ENCODE measurements at places on chromosomes 7 and 10. TPM values are rescaled to one million over a fixed set of nuclear protein-coding genes. Genes with fewer than 3 reads are reported as not detected.
A peak's percentile ranks its signal among the peaks of the same experiment; 100 is the strongest.

DNA sequence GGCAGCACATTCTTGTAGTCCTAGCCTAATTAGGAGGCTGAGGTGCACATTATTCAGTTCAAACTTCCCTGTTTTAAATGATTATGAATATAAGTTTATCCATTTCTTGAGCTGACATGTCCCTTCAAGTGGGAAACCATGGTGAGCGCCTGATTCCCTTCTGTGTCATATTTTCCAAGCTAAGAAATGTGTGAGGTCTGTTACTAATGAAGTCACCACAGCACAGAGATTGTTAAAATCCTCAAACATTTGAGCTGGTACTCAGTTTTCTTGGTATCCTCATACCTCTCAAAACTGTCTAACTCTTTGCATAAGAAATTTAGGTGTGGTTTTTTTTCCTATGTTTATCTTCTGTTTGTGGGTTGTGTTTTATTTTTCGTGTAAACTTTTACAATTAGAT, 926.8 kb downstream of the GATA3 start:
- DNase-seq: no peak

DNA sequence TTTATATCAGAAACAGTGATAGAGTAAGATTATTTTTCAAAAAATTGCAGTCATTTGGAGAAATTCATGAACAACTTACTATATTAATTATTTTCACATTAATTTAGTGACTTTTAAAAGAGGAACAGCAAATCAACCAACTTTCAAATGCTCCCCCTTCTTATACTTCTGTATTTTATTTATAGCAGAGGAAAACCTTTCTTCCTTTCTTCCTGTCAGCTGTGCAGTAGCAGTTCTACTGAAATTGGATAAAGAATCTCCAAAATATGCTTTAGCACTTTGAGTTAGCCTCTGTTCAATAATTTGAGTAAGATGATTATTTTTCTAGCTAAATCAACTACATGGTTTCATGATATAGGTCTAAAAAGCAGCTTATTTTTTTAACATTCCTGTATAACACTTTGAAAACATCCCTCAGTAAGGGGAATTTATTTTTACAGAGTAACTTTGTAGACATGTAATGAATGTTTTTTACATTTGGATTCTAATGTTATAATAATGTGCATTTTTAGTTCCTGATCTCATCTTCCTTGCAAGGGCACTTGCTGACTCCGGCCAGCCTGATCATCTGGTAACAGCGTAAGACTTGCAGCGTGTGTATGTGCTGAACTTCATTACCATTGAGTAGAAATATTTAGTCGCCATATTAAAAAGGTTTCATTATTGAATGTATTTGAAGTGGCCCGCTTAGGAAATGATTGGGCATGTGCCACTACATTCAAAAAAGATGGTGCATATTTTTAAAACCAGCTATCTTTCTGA, 158.3 kb upstream of the HDAC9 start:
- no peak for DNase-seq

- DNase-seq: no peak
Observed at GRCh38 chr10:27622596-27622995, 118.5 kb downstream of the RAB18 start.

DNA sequence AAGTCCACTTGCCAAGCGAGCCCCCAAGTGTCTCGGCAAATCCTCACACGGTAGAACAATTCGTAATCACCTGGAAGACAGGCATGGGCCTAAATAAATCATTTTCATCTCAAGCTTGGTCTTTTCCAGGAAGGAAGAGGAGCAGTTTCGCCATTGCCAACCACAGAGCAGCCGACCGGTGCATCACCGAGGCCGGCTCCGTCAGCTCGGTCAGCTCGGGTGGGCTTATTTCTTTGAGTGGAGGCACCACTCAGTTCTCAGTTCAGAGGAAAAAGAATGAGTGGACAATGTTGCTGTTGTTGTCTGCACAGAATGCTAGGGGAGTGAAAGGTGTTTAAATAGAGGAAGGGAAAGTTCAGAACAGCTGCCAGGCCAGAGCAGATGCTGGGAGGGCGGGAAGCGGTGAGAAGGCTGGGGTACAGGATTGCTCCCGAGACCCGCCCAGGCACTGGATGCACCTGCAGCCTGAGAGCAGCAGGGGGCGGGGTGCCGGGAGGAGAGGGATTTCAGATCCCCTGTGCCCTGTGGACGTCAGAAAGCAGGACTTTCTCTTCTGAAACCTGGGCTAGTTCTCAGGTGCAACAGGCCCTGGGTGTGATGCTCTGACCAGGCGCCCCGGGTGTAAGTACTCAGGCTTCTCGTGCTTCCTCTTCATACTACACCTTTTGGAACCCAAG, 17.7 kb upstream of the IGFBP3 start:
- DNase-seq: no peak

GRCh38 chr10:81944609-81945008, 69.6 kb downstream of the NRG3 start:
- DNase-seq: no peak

- DNase-seq: no peak
Observed at GRCh38 chr7:131674131-131674530, 117.7 kb upstream of the PODXL start.

GRCh38 chr7:1169409-1170368, 9.7 kb upstream of the ZFAND2A start:
- peak; percentile 67 for DNase-seq

- no peak for DNase-seq
Observed at GRCh38 chr7:138458576-138459412, 1.3 kb upstream of the TRIM24 start.

- DNase-seq: no peak
Observed at GRCh38 chr7:36605261-36606051, 118.8 kb downstream of the AOAH start.

DNA sequence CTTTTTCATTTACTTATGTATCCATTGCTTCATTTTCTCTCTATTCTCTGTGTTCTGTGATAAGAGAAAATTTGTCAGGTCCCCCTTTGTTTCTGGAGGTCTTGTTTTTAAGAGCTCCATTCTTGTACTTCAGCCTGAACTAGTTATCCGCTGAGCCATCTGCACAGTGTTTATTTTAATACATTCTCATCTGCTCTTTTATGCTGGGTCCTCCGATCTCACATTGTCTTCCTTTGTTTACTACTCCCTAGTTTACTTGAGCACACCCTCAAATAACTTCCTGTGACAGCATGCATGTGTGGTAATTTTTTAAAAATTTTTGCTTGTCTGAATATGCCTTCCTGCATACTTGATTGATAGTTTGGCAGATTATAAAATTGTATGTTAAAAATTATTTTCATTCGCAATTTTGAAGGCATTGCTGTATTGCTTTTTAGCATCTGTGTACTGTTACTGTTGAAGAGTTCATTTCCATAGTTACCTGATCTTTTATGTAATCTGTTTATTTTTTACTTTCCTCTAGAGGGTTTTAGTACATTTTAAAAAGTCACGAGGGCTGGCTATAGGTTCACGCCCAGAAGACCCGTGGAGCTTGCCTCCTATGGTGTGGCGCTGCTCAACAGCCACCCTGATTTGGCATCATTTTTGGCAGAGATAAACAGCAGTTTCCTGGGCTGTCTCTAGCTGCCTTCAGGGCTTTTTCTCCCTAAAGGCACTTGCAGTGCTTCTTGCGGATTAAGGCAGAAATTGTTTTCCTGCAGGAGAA, 31.9 kb downstream of the RSBN1L start:
- DNase-seq: peak; percentile 65

- DNase-seq: no peak
Observed at GRCh38 chr7:21942955-21943354, 2.7 kb downstream of the CDCA7L start.

DNA sequence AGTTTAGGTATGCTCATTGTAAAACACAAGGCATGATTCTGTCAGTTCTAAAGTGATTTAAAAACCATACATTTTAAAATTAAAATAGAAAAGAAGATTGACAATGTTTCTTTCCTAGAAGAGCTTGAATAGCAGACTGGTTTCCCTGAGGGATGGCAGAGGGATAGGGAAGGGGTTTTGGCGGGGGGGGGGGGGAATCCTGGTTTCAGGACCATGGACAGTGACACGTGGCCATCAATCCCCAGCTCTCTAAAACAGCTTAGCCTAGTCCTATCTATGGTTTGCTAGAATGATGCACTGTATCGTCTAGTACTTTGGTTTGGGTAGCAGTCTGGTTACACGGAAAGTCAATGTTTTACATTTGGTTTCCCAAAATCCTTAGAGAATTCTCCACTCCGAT, 88.7 kb downstream of the PHYHIPL start:
- DNase-seq: no peak

DNA sequence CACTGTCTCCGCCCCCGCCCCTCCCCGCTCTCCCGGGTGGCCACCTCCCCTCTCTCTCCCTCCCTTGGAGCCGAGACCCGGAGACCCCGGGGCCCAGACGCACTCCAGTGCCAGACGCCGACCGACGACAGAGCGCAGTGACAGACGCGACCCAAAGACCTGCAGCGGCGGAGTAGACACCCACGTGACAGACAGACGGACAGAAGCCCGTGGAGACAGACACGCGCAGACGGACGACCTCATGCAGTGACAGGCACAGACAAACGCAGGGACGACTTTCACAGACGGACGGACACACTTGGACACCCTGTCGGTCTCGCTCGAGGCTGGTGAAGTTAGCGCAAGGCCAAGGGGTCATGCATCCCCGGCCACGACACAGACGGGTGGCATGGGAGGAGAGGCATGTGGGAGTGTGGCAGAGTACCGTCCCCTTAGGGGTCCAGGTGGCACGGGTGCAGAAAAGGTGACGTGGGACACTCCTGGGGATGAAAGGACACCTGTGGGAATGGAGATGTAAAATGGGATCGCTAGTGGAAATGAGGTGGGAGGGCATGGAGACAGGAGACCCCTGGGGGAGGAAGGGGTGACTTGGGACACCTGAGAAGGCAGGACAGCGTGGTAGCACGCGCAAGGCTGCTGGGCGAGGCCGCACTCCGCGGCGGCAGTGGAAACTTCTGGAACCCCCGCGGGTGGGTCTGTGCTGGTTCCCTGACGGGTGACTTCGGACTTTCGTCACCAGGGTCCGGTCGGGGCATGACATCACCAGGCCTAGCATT, 456 bp upstream of the ACHE start:
- DNase-seq: peak; percentile 40

The CNPY1 gene
- polyA plus RNA-seq: not detected

The OR6B1 gene
- polyA plus RNA-seq: not detected

The SLC26A5 gene
- polyA plus RNA-seq: 0.41 TPM

The SGCE gene
- 22.9 TPM for polyA plus RNA-seq

The BAMBI gene
- 3.1 TPM for polyA plus RNA-seq

The DOCK4 gene
- polyA plus RNA-seq: 18.7 TPM

The CCDC172 gene
- not detected for polyA plus RNA-seq

The GPR15LG gene
- polyA plus RNA-seq: 0.47 TPM

The ITPRID1 gene
- 0.03 TPM for polyA plus RNA-seq

The FAM237B gene
- not detected for polyA plus RNA-seq

The RP9 gene
- 7.8 TPM for polyA plus RNA-seq
